ENCODE measurements at places on chromosomes 3 and 15.

DNA sequence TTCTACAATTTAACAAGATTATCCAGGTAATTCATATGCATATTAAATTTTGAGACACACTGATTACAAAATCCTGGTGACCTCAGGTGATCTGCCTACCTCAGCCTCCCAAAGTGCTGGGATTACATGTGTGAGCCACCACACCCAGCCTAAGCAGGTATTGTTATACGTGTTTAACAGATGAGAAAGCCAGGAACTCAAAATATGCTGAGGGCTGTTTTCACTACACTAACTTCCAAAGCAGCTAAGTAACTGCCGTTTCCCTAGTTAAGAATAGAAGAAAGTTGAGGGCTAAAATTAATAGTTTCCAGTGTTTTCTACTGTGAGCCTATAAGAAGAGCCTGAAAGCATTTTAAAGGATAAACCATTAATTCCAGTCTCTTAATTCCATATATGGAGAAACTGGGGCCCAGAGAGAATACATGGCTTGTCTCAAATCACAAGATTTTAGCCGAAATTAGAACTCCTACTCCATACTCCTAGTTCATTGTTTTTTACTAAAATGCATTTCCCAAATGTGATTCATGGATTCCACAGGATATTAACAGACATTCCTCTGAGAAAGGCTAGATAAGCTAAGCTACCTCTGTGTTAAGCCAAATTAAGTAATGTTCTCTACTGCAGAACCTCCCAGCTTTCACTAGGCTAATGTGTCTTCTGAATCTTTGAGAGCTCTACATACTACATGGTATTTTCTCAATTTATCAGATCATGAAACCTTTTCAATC is 17.0 kb upstream of the AVEN start:
- DNase-seq = no peak

- no peak for DNase-seq
Observed at GRCh38 chr15:88932271-88932874, 19.2 kb upstream of the MFGE8 start.

- DNase-seq = no peak
Observed at GRCh38 chr3:127034195-127034989, 51.5 kb downstream of the PLXNA1 start.

- no peak for DNase-seq
Observed at GRCh38 chr3:36380221-36381031, at the start of gene STAC. STAC (plus strand) TSS chr3:36380504; CDS start chr3:36380644, 140 bp downstream.

DNA sequence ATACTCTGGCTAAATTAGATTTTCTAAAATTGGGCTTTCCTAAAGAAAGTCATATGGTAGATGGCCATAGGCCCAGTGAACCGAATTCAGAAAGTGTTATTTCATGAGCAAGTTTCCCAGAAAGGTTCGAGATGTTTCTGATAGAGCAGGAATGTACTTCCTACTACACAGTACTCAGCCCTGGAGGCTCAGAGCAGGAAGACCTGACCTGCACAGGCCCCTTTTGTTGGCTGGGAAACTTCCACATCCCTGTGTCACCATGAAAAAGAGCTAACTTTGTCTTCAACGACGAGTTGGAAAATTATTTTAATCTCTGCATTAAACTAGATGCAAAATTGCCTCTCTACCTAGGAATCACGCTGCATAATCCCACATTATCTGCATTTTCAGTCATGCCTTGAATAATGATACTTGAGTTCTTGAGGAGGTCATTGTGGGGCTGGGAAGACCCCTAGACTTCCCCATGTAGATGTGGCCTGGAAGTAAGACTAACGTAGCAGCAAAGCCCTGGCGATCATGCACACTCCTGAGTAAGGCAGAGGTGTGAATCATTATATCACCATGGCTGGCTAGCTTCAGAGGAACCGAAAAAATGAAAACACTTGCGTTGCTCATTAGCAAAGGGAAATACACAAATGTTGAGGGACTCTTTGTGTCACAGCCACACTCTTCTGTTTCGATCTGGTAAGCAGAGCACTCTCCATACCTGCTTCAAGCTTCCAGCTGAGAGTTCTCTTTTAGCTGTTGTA is 47.1 kb downstream of the CMTM7 start:
- no peak for DNase-seq

GRCh38 chr3:41863024-41863423 is 98.9 kb downstream of the ULK4 start:
- DNase-seq = no peak

GRCh38 chr3:106004826-106005225 is 136.0 kb upstream of the CBLB start:
- DNase-seq = no peak

Measured in GM04504 (cell line).